ENCODE measurements at places on chromosomes 5 and 9.

DNA sequence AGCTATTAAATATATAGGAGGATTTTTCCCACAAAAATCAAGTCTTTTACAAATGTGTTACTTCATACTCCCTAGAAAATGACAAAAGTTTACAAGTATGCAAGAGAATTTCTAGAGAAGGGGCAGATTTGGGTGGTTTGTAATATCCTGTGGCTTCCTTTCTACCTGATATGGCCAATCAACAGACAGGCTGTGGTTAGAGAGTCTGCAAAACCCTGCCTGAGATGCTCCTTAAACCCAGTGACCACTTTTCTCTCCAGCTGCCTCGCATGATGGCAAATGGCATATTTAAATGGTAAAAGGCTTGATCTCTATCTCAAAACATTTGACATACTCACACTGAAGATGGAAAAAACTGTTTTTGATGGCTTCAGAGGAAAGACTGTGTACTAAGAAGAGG is 550.1 kb upstream of the ZNF462 start:
- no peak for DNase-seq

GRCh38 chr5:94467346-94467953 is 151.0 kb downstream of the KIAA0825 start:
- DNase-seq: no peak

DNA sequence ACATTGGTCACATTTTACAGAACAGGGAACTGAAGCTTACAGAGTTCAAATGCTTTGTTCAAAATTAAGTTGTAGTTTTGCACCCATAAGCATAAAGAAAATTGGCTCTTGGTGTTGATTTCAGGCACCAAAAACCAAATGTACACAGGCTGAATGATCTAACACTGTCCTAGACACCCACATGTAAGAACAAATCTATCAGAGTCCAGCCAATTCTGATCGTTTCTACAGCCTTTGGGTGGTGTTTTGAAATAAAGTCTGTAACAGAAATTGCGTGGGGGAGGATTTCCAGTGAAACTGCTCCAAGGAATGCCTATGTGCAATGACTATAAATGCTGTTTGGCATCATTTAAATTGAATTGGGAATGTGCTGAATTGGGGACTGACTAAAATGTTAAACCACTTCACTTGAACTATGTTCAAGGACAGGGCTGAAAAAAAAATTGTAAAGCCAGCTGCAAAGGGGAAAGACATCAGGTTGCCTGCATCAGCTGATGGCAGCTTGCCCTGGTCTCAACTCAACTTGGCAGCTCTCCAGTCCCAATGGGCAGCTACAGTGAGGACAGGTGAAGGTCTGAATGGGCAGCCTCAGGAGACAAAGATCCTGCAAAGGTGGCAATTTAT is 92.2 kb upstream of the TRPC7 start:
- DNase-seq: no peak

GRCh38 chr5:31711935-31712592 is 73.1 kb downstream of the PDZD2 start:
- no peak for DNase-seq

DNA sequence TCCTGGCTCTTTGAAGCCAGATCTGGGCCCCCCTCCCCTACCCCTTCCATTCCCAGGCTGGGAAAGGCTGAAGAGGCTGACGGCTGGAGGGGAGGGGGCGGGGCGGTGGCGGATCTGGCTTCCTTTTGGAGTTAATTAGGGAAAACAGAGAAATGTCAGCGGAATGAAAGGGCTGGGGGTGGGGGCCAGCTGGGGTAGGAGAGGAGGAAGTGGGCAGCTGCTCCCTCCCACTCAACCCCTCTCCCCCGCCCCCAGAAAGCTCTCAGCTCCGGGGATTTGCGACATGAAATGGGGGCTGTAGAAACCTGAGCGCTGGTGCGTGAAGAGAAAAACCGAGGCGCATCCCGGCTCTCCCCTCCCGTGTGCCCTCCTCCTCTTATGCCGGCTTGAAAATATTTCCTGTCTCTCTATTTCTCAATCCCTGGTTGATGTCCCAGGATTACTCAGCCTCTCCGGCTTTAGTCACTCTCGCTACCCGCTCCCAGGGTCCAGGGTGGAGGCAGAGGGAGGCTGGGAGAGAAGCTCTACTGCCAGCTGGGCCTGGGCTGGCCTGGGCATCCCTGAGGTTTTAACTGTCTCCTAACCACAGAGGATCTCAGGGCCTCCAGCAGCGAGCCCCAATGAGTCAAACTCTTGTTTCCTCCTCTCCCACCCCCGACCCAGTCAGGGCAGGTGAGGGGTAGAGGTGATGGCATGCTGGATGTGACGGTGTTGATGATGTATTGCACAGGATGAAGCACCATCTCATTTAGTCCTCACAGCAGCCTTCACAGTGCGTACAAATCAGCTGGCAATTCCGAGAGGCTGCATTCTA is 20.1 kb downstream of the PCDHGC5 start:
- DNase-seq: no peak

GRCh38 chr5:17831279-17831678 is 197.0 kb downstream of the TAF11L14 start:
- no peak for DNase-seq

DNA sequence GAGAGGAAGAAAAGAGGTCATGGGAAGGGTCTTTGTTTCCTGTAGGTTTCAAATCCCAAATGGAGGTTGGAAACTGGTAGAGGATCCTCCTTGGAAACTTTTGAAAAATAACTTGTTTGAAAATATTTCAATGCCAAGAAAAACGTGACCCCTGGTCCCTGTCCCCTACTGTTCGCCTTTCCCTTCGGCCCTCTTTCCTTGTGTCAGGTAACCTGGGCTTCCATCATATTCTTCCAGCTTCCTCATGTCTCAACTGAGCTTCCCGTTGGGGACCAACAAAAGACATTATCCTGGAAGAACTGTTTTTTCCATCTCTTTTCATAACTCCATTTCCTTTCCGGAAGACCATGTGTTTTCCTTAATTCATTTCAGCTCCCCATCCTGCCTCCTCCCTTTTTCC is 266.8 kb upstream of the ANKRD55 start:
- DNase-seq: no peak

DNA sequence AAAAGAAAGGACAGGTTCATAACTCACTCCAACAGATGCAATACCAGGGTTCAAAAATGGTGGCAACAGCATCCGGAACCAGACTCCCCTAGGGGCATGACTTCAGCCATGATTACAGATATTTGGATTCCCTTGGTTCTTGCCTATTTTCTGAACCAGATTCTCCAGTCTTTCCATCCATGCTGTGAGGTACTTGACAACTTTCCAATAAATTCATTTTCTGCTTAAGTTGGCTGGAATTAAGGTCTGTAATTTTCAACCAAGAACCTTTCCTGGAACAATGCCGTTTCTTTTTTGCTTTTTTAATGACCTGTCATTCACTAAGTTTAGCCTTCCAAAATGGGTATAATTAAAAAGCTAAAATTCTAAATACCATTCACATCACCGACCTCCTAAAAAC is 52.2 kb downstream of the SCAI start:
- DNase-seq: no peak

GRCh38 chr5:122300374-122300773 is 11.7 kb upstream of the SNCAIP start:
- no peak for DNase-seq
